NCI-H1436 treated with DMSO at 0.1 percent for 48 hours (cell line): ENCODE measurements at places on chromosomes 1 and 21.

DNA sequence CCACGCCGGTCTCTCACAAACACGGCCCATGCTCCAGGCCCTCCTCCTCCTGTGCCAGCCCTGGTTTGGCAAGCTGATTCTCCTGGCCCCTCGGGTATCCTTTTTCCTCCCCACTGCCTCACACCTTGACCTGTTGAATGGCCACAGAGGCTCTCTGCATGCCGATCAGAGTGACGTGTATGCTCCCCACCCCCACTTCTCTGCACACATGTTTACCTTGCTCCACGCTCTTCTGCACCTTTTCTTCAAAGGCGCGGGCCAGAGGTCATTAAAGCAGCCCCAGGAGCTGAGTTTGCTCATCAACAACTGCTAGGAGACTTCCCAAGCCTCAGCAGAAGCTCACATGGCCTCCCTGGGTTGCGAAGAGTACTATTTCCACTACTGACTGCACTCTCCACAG is 139.3 kb upstream of the EDN2 start:
- no peak for DNase-seq

DNA sequence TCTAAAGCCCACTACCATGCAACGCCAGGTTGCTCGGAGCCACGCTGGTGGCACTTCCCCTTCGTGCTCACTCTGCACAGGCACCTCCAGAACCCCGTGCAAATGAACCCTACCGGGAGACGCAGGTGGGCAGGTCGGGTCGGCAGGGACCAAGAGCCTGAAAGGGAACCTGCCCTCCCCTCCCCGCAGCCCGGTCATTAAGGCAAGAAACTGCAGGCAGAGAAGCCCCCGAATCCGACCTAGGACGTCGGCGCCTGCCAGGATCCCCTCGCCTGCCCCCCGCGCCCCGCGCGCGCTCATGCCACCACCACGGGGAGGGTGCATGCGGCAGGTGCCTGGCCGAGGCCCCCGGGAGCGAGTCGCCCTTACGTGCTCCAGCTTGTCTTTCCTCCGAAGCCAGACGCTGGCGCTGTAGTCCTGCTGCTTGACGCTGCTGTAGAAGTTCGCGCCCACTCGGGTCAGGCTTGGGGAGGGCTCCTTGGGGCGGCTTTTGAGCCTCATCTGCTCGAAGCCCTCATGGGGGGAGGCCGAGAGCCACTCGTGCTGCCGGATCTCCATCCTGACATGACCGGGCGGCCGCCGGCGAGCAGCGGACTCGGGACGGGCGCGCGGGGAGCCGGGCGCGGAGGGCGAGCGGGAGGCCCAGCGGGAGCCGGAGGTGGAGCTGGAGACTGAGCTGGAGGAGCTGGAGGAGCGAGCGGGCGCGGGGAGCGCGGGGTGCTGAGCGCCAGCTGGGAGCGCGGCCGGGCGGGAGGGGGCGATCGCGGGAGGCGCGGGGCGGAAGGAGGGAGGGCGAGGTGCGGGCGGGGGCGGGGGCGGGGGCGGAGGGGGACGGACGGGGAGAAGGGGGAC is 552 bp downstream of the PLD5 start:
- no peak for DNase-seq

DNA sequence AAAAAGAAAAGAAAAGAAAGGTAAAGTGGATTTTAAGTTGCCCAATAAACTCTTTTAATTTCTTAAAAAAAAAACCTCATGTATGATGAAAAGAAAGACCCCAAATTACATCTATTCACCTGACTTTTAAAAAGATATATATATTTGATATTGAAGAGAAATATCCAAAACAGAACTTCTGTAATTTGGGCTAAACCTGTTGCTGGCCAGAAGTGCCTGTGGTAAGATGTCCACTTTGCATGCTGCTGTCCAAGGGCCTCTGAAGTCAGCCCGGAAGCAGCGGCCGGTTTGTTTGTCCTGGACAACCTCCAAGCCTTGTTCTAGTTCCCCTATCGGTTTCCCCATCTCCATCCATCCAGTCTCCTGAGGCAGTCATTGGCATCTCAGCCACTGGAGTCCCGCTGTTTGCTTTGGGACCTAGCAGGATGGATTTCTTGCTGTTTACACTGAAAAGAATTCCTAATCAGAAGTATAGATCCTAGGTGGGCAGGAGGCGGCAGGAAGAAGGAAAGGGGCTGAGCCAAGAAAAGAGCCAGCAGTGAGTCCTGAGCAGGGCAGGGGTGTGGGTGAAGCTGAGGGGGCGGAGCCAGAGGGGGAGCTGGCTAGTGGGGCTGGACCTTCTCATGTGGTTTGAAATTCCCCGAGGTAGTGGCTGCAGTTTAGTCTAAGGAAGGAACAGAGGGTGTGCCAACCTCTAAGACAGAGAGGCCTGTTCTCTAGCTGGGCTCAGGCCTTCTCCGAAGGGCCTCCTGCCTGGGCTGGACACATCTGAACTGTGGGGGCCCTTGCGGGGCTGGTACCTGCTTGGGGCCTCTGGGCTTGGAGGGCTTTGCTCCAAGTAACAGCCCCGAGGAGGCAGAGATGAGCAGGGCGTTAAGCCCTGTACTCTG is 3.3 kb downstream of the NCMAP start:
- DNase-seq, result no peak

DNA sequence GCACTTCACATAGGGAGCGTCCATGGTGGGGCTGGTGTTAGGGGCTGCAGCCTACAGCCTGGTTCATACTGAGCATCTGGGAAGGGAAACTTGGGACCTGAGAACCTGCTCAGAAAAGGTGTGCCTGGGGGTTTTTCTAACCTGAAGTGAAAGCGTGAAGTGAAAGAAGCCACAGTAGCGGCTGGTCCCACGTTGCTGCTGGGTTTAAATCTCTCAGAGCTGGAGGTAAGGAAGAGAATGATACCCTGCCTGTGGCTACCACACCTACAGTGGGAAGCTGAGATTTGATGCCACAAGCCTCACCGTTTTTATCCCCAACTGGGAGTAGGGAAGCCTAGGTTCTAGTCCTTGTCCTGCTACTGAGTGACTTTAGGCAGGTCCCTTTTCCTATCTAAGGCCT is 21.0 kb upstream of the FUCA1 start:
- no peak for DNase-seq

DNA sequence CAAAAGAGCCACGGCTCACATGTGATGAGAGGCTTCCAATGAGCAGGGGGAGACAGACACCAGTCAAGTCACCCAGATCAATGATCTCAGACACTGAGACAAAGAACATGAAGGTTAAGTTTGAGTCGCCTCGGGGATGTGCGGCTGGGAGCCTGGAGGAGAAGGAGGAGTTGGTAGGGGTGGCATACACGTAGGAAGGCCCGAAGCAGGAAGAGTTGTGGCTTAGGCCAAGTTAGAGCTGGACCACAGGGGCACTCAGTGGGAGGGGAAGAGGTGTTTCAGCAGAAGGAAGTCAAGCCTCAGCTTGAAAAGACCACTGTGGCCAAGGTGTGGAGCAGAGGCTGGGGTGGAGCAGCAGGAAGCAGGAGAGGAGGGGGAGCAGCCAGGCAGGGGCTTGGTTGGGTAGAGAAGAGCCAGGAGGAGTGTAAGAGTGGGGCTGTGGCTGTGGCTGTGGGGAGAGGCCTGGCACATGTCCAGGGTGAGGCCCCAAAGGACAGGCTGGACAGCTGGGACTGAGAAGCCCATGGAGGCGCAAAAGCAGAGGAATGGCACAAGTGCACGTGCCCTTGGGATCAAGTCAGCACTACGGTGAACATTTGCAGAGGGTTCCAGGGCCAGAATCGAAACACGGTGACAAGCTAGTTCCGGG is 27.6 kb downstream of the CTNNBIP1 start:
- DNase-seq, result no peak

GRCh38 chr1:39690225-39690624 is 1.0 kb downstream of the HPCAL4 start:
- no peak for DNase-seq

DNA sequence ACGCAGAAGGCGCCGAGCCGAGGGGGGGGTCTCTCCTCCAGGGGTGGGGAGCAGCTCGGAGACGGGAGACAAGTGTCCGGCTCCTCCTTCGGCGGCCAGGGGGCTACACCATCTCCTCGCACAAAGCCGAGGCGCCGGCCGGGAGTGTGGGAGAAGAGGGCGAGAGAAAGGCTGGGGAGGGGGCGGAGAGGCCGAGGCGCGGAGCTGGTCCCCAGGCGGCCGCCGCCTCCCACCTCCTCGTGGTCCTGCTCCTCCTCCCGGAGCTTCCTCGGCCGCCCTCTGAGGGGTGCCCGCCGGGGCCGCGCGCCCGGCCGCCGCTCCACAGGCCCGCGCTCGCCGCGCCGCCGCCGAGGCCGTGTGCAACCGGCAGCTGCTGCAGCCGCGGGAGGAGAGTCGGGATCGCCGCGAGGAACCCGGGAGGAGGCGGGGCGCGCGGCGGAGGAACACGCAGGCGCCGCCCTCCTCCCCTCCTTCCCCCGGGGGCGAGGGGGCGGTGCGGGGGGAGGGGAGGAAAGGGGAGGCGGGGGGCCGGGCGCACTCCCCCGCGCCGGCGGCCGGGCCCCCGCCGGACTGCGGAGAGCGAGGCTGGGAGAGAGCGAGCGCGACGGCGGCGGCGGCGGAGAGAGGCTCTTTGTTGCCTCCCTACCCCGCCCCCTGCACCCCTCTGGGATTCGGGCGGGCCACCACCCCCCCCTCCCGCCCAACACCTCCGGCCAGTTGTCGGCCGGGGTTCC is at the start of gene ENAH:
TSS of gene ENAH (minus strand) at position 395 of the 734 bp plus-strand sequence. CDS start 433 bp downstream, outside the sequence.
- peak; percentile 56 for DNase-seq

- DNase-seq, result no peak
Measured at GRCh38 chr1:197062692-197063091, 4.4 kb downstream of the F13B start.

GRCh38 chr21:44285138-44285992 is at the start of gene AIRE:
Gene AIRE, plus strand, starts transcription at chr21:44285876. Its CDS starts 131 bp downstream, at chr21:44286007.
- no peak for DNase-seq

- no peak for DNase-seq
Measured at GRCh38 chr1:44261962-44262361, 48.7 kb downstream of the DMAP1 start.

- no peak for DNase-seq
Measured at GRCh38 chr1:187537936-187538335, 709.2 kb downstream of the PLA2G4A start.

- DNase-seq, result peak; percentile 41
Measured at GRCh38 chr1:206136241-206136640, 19.1 kb upstream of the AVPR1B start.

DNA sequence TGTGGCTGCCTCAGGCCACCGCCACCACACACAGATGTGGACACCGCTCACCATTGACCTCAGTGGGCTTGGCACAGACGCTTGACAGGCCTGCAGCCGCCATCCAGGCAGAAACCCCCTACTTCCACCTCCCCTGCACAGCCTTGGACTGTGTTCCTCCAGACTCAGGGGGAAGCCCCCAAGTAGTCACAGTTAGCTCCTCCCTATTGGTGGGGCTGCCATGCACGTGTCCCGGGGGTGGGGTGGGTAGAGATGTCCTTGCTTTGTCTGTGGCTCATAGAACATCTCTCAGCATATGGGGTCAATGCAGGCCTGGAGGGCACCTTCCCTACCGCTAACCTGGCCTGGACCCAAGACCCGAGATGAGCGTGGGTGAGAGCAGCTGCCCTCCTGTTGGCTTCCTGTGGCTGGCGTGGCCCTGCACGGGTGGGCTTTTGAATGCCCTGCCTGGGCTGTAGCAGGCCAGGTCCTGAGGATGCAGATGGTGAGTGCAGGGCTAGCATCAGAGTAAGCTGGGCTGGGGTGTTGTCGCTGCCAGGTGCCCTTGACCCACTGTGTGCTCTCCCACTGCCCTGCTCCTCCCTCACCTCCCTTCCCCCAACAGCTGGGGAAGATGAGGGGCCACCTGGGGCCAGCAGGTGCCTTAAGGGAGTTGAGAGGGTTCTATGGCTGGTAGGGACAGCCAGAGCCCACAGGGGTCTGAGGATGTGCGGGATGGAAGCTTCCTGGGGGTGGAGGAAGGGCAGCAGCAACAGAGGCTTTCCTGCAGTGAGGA is 6.2 kb downstream of the CROCC start:
- DNase-seq, result no peak

DNA sequence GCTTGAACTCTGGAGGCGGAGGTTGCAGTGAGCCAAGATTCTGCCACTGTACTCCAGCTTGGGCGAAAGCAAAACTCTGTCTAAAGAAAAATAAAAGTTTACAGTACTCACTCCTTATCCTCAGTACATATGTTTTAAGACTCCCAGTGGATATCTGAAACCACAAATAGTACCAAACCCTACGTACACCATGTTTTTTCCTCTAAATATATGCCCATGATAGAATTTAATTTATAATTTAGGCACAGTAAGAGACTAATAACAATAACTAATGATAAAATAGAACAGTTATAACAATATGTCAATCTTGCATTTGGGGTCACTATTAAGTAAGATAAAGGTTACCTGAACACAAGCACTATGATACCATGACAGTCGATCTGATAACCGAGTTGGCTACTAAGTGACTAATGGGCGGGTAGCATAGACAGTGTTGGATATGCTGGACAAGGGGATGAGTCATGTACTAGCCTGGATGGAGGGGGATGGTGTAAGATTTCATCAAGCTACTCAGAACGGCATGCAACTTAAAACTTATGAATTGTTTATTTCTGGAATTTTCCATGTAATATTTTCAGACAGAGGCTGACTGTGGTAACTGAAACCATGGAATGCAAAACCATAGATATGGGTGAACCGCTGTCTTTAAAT is 43.7 kb downstream of the ST7L start:
- DNase-seq, result no peak

- DNase-seq, result no peak
Measured at GRCh38 chr1:160747717-160748116, 8.7 kb downstream of the SLAMF7 start.

- no peak for DNase-seq
Measured at GRCh38 chr1:162087111-162087510, 17.6 kb downstream of the NOS1AP start.

DNA sequence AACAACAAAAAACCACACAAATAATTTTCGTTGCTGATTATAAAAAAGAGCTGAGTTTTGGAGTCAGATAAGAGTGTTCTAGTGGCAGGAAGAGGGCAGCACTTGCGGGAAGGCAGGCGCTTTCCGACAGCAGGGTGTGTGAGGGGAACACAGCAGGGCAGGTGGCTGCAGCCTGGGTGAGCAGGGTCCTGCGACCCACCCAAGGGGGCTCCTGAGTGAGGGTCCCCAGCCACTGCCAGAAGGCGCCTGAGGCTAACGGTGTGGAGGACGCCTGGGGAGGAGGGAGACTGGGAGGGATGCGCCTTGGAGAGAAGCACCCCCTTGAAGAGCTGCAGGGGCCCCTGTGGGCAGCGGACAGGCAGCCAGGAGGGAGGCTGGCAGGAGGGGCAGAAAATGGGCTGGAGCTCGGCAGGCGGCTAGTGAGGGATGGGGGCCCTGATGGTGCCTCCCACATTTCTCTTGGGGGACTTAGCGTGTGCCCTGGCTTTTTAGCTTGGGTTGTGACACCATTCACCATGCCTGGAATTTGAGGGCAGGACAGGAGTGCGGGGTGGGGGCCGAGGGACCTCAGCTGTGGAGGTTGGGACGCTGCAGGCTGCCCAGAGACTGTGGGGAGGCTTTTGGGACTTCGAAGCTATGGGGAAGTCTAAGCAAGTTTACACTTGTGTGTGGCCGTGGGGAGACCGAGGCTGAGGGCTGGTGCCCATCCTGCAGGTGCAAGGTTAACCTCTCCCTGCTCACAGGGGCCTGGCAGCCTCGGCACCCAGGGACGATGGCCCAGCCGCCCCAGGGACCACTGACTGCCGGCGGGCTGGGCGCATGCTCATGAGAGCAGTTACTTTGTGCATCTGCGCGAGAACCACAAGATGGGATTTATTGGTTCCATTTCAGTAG is 111.4 kb downstream of the SIK1 start:
- no peak for DNase-seq
